ENCODE measurements at places on chromosomes 7 and 10.

DNA sequence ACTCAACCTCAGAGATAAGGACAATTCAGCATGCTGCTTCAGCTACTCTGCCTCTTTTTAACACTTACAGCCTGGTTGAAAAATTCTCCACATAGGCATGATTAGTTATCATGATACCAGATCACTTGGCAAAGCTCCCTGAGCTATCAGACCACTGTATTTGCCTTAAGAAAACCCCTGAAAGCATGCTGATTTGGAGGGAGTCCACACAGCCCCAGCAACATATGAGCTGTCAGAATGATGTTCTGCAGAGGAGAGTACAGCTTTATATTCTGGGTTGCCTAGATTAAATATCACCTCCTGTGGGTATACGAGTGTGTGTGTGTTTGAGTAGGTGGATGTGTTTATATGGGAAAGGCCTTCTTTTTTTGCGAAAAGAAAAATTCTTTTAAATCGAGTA, 170.2 kb upstream of the CHRM2 start:
- no peak overlapping the region for H3K4me3 ChIP-seq
- H3K27ac ChIP-seq: no peak overlapping the region
- H3K36me3 ChIP-seq: no peaks in the 10 kb centered on the region
- no peak for DNase-seq

- H3K4me1 ChIP-seq: no peaks in the 10 kb centered on the region
- DNase-seq: no peak
- no peaks in the 10 kb centered on the region for H3K36me3 ChIP-seq
- H3K4me3 ChIP-seq: no peak overlapping the region
- H3K27ac ChIP-seq: no peak overlapping the region
- no peaks in the 10 kb centered on the region for H3K27me3 ChIP-seq
Measured at GRCh38 chr10:84824525-84824924, 496.1 kb downstream of the CCSER2 start.

GRCh38 chr7:157579425-157579824, 242.6 kb downstream of the DNAJB6 start:
- H3K27ac ChIP-seq: no peak overlapping the region
- no peak for DNase-seq
- H3K4me3 ChIP-seq: no peak overlapping the region
- H3K4me1 ChIP-seq: no peaks in the 10 kb centered on the region
- H3K36me3 ChIP-seq: no peaks in the 10 kb centered on the region

DNA sequence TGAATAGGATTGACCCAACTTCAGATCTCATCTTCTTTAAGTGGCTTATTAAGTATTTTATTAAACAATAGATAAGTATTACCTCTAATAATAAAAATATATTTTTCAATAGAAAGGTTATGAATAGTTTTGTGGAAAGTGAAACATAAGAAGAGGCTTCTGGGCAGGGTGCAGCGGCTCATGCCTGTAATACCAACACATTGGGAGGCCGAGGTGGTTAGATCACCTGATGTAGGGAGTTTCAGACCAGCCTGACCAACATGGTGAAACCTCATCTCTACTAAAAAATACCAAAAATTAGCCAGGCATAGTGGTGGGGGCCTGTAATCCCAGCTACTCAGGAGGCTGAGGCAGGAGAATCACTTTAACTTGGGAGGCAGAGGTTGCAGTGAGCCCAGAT, 26.5 kb downstream of the GPR85 start:
- H3K27me3 ChIP-seq: no peaks in the 10 kb centered on the region
- no peak overlapping the region for H3K4me3 ChIP-seq
- H3K36me3 ChIP-seq: no peaks in the 10 kb centered on the region
- H3K4me1 ChIP-seq: no peaks in the 10 kb centered on the region
- no peak overlapping the region for H3K27ac ChIP-seq

DNA sequence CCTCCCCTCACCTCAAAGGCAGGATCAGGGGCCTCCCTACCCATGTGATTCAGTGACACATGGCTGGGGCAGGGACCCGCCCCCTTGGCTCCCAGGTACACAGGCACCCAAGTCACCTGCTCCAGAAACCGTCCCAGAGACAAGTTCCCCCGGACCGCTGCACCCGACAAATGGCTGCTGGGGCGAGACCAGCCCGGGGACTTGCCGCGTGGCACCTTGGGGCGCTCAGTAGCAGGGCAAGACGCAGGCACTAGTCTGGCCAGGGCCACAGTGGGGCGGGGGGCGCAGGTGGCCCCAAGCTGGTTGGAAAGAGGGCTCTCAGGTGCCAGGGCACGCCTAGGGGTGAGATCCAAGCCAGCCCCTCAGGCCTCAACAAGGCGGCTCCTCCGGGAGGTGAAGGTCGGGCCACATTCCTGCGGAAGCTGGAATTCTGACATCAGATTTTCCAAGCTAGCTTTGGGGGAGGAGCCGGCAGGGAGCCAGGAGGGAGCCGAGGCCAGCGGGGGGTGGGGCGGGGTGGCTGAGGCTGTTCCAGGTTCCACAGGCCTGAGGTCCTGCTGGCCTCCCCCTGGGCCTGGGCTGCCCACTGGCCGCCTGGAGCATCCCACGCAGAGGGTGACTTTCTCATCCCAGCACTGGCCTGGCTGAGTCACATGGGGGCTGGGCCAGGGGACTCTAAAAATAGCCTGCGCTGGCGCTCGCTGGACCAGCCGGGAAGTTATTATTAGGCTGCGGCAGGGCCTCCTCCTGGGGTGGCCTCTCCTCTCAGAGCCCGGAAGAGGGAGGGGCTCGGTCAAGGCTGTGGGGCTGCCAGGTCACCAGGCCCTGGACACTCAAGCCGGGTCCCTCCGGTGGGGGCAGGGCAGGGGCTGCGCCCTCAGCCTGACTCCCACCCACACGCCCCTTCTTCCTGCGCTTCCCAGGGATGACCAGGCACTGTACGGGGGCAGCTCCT, 20.5 kb upstream of the INPP5A start:
- H3K4me1 ChIP-seq: peaks cover 48% of the 10 kb centered on the region
- H3K27me3 ChIP-seq: no peaks in the 10 kb centered on the region
- DNase-seq: peak; percentile 98
- H3K27ac ChIP-seq: peak overlapping the region; percentile 97
- H3K36me3 ChIP-seq: no peaks in the 10 kb centered on the region
- peak overlapping the region; percentile 73 for H3K4me3 ChIP-seq

GRCh38 chr7:75055830-75056772, 17.5 kb downstream of the RCC1L start:
- no peaks in the 10 kb centered on the region for H3K27me3 ChIP-seq
- DNase-seq: no peak
- H3K4me3 ChIP-seq: peak overlapping the region; percentile 15
- H3K27ac ChIP-seq: peak overlapping the region; percentile 93
- peaks cover 34% of the 10 kb centered on the region for H3K4me1 ChIP-seq
